Spinal cord (tissue), 10 donors: ENCODE measurements at places on chromosomes 11 and 22.
A peak's percentile ranks its signal among the peaks of the same experiment; 100 is the strongest.

DNA sequence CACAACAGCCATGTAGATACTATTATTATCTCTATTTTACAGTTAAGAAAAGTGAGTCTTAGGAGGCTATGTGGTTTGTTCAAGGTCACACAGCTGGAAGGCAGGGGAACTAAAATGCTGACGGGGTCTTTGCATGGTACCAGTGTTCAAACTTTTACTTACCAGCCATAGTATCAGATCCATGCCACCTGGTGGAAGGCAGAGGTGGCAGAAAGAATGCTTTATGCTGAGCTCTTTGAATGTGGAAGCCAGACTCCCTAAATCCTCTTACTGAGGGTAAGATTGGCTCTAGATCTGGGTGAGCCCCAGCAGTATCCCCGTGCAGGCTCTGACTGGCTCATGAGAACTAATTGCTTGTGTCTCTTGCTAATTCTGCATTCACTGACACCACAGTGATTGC is 54.3 kb upstream of the NAV2 start:
- DNase-seq = no peak

- DNase-seq = no peak
Observed at GRCh38 chr11:63762654-63763495, 5.7 kb downstream of the ZFTA start.

DNA sequence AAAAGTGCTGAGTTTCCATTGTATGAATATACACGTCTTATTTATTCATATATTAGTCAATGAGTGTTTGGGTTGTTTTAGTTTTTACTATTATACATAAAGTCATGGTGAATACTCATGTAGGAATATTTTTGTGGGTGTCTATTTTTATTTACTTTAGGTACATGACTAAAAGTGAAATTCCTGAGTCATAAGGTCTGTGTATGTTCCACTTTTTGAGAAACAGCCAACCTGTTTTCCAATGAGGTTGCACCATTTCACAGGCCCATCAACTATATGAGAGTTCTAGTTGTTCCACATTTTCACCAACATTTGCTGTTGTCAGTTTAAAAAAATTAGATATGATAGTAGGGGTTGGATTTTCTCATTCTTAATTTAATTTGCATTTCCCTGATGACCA is 6.6 kb upstream of the OR6X1 start:
- no peak for DNase-seq

DNA sequence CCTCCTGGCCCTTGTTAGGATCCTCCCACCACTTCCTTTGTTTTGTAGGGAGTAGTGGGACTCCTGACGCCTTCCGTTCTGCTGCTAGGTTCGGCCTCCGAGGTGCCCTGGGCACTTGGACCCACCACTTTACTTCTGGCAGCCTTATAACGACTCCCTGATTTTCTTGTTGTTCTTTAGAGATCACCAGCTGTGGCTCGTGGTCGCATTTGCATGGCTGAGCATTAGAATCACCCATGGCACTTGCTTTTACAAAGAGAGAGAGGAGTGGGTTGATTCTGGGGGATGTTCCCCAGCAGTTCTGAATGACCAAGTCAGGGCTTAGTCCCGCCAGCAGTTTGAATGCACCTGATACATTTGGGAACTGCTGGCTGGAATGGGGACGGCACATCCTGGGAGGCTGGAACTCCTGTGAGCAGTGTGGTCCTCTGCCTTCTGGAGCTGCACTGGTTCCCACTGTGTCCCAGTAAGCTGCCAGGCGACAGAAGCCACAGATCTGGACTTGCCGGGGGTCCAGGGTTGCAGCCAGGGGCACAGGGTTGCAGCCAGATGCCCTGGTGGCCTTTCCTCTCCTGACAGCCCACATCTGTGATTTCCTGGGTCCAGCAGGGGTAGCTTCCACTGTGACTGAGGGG is 4.1 kb downstream of the TUB start:
- DNase-seq = no peak

- peak; percentile 59 for DNase-seq
Observed at GRCh38 chr22:22463855-22464540, 44.5 kb downstream of the ZNF280B start.

GRCh38 chr11:76935042-76935441 is 74.3 kb downstream of the ACER3 start:
- DNase-seq = no peak

GRCh38 chr11:129814244-129815014 is 1.2 kb upstream of the TMEM45B start:
- DNase-seq = no peak

DNA sequence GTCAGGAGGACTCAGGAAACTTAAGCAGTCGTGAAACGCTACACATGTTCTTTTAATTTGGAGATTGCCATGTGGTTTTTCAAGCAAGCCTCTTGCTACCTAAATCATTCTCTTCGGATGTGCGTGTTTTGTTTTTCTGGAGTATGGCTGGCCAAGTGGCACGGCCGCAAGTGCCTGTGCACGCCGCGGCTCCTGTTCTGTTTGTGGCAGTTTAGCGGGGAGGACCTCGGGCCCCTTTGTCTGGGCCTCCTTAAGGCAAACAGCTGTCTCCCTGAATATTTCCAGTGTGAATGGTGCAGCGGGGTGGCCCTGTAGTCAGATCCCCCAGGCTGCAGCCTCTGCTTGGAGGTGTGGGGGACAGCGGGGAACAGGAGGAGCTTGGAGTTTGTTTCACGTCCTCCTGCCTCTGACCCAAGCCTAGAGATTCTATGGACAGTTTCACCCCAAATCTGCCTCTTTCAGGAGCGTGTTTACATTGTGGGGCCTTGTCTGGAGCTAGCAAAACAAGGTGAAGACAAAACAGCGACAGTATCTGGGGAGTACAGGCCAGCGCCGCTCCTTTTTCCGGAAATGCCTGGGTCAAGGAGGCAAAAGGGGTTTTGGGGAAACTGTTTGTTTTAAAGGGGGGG is 1.3 kb downstream of the LRP5 start:
- no peak for DNase-seq

GRCh38 chr22:40326905-40327735 is 19.2 kb upstream of the ADSL start:
- DNase-seq = no peak

DNA sequence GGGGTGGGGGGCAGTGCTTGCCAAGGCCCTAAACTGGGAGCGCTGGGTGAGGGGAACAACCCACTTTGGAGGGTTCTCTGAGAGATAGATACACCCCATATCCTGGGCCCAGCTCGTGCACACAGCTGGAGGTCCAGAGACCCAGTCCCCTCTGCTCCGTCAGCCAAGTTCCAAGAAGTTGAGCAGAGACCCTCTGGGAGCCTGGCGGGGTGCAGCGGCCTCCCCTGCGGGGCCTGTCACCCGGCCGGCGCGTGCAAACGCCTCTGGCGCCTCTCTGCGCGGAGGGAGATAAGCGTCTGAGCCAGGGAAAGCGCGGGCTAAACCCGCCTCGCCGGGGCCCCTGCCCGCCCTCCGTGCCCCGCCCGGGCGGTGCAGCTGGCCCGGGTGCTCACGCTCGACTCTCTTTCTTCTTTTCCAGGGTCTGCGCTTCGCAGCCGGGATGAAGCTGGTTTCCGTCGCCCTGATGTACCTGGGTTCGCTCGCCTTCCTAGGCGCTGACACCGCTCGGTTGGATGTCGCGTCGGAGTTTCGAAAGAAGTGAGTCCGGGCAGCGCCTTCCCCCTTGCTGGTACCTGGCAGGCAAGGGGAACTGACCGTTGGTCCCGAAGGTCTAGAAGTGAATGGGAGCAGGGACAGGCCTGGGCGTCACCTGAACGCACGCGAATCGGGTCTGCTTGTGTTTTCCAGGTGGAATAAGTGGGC is 540 bp downstream of the ADM start:
- peak; percentile 11 for DNase-seq

DNA sequence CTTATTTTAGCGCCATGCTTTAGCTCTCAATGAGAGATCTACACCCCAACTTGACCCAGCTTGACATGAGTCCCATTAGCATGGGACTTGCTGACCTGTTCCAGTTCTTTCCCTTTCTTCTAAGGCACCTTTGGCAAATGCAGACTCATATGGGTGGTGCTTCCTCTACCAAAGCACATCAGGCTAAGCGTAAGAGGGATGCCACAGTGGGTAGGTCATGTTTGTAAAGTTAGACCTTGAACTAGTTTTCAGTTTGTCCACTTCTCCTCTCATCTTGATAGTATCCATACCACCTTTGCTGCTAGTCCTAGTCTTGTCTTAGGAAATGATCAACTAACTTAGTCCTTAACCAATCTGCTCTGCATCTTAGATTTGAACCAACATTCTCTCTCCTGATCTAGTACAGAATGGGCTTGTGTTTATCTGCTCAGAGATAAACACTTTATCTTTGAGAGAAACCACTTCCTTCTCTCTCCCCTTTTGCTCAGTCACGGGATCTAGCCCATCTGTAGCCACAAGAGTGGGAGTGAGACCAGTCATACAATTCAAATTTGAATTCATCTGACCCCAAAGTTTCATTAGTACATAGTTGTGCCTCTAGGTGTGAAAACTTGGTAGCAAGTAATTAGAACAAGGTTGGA is 72.1 kb upstream of the CD44 start:
- no peak for DNase-seq

GRCh38 chr22:20783844-20784723 is 10.2 kb downstream of the SERPIND1 start:
- peak; percentile 18 for DNase-seq

- no peak for DNase-seq
Observed at GRCh38 chr22:49215840-49216239, 611.8 kb downstream of the BRD1 start.

DNA sequence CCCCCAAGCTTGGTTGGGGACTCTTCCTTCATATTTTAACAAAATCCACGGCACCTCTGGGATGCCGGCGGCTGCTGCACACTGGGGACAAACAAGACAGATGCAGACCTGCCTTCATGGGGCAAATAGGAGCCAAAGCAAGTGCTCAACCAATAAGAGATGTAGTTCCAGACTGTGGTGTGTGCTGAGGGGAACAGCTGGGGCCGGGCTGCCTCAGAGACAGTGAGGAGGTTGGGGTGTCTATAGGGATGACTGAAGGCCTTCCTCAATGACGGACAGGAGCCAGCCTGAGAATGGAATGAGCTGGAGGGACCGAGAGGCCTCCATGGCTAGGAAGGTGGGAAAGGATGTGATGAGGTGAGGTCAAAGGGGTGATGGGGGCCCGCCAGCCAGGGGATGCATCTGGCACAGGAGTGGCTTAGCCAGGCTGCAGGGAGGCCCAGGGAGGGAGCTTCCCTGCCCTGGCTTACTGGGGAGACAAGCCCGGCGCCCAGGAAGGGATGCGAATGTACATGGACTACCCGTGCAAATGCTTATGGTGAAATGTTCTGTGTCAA is 10.3 kb upstream of the CTSD start:
- no peak for DNase-seq

DNA sequence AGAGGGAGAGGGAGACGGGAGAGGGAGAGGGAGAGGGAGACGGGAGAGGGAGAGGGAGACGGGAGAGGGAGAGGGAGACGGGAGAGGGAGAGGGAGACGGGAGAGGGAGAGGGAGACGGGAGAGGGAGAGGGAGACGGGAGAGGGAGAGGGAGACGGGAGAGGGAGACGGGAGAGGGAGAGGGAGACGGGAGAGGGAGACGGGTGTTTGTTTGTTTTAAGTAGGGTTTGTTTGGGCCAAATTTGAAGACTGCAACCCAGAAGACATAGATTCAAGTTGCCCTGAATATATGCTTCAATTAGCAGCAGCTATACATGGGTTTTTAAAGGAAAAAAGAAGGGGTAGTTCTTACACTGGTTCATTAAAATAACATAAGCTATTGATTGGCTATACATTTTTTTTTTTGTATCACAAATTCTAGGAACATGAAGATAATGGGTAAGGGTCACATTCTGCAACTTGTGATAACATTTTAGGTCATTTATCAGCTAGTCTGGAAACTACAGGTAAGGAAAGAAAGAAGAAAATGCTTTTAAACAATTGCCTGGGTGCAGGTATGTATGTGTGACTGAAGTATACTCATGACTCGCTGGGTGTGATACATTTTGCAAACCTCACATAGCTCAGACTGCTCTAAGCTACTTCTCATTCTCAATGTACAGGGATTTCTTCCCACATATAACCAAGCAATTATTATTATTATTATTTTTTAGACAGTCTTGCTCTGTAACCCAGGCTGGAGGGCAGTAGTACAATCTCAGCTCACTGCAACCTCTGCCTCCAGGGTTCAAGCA is 67.3 kb downstream of the MCHR1 start:
- DNase-seq = no peak

DNA sequence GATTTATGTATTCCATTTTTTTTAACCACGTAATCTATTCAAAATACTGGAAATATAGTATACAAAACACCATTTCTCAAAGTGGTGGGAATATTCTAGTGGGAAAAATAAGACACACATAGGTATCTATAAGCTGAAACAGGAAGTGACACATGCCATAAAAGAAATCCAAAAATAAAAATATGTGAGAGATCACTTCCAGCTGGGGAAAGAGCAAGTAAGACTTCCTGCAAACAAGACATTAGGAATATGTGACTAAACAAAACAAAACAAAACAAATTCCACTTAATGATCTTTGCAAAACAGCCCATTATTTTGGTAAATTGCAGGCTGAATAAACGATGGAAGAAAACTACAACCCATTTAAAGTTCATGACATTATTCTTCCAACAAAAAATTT is 107.3 kb upstream of the CEP126 start:
- DNase-seq = no peak

DNA sequence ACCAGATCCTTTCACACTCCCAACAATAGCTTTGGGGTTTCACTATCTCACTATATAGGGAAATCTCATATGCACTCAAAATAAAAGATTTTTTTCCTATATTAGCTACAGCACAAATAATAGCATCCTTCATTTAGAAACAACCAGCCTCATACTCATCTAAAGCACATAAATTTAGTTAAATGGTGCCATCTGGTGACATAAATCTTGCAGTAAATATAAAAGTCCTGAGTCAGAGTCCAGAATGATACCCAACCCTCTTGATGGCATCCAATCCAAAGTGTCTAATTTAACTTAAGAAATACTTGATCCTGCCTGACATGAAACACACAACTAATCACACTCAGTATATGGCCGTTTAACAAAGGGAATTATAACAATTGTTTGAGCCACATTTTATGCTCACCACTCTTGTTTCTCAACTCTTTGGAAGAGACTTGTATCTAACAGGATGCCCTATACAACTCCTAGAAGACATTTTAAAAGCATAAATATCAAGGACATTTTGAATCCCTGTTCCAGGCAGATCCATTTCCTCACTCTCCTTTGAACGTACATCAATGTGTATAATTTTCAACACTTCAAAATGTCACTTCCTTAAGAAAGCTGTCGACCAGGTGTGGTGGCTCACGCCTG is 36.2 kb downstream of the DLG2 start:
- peak; percentile 15 for DNase-seq
